Bronchial epithelial cell (primary cell): ENCODE measurements at places on chromosomes 6 and 20. TPM values are rescaled to one million over a fixed set of nuclear protein-coding genes. Genes with fewer than 3 reads are reported as not detected.

The RAB44 gene
- under 0.01 TPM in 2 replicates for total RNA-seq

The LY6G6C gene
- total RNA-seq, result 0.38 TPM in 1 of 2 replicates, not detected in the other

The TRDN gene
- total RNA-seq, result not detected in 2 replicates

The HTR1E gene
- not detected in 2 replicates for total RNA-seq

The HLA-E gene
- 215 and 232 TPM in 2 replicates for total RNA-seq

The NMBR gene
- total RNA-seq, result not detected in 2 replicates

The GGTLC1 gene
- total RNA-seq, result not detected in 2 replicates

The C20orf204 gene
- 0.53 and 1.2 TPM in 2 replicates for total RNA-seq

The HLA-DQB1 gene
- total RNA-seq, result 1.4 TPM in 1 of 2 replicates, not detected in the other

The FLRT3 gene
- total RNA-seq, result 17.1 and 20.7 TPM in 2 replicates
